Panc1 (cell line): ENCODE measurements at places on chromosomes 11 and 22. TPM values are rescaled to one million over a fixed set of nuclear protein-coding genes. Genes with fewer than 3 reads are reported as not detected.

DNA sequence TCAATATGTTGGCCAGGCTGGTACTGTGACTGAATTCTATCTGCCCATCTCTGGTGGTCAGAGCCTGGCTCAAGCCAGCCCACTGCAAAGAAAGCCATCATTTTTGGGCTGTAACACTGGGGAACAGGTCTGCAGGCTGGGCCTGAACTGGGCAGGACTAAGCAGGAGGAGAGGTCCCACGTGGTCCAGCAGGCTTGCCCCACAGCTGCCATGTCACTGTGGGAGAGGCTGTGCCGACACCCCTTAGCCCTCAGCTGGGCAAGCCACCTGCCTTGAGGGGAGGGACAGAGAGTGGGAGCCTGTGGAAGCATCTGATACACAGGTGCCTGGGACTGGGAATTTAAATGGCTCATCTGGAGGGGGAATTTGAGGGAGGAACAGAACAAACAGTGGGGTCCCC lies 66.7 kb upstream of the CLTCL1 start:
- no peak overlapping the region for H3K4me3 ChIP-seq
- no peaks in the 10 kb centered on the region for H3K27me3 ChIP-seq
- no peak overlapping the region for H3K27ac ChIP-seq
- no peaks in the 10 kb centered on the region; the same call in 1 of the 2 replicates for H3K36me3 ChIP-seq
- H3K4me1 ChIP-seq = no peaks in the 10 kb centered on the region

GRCh38 chr11:17719938-17720795 lies 796 bp downstream of the MYOD1 start:
- no peaks in the 10 kb centered on the region for H3K4me1 ChIP-seq
- no peak overlapping the region for H3K27ac ChIP-seq
- H3K27me3 ChIP-seq = peaks cover 25% of the 10 kb centered on the region
- DNase-seq = no peak

- no peaks in the 10 kb centered on the region for H3K27me3 ChIP-seq
- peak overlapping the region; percentile 71; the same call in 1 of the 2 replicates for H3K27ac ChIP-seq
- H3K4me3 ChIP-seq = no peak overlapping the region
- H3K4me1 ChIP-seq = peaks cover 13% of the 10 kb centered on the region
Observed at GRCh38 chr11:47864901-47865300, 16.8 kb upstream of the NUP160 start.

DNA sequence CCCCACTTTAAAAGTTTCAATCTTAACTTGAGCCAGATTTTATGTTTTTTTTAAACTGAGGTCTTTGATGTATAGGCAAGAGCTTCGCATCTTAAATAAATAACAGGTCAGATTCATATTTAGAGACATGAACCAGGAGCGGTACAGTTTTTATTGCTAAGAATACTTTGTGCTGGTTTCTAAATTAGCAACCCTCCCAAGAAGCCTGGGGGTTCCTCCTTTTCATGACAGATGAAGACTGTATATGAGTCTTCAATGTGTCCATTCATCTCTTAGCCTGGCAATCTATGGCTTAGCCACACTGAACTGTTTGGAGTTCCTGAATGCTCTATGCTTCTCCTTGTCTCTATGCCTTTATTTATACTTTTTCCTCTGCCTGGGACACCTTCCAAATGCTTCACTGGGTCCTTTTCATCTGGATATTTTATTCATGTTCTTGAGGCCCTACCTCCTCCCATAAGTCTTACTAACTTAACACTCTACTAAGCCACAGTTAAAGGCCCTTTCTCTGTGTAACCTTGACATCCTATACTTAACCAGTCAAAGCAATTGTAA lies 338.6 kb downstream of the INSC start:
- H3K27me3 ChIP-seq = no peaks in the 10 kb centered on the region
- no peak for DNase-seq
- H3K4me1 ChIP-seq = no peaks in the 10 kb centered on the region
- no peak overlapping the region for H3K27ac ChIP-seq
- H3K36me3 ChIP-seq = no peaks in the 10 kb centered on the region

DNA sequence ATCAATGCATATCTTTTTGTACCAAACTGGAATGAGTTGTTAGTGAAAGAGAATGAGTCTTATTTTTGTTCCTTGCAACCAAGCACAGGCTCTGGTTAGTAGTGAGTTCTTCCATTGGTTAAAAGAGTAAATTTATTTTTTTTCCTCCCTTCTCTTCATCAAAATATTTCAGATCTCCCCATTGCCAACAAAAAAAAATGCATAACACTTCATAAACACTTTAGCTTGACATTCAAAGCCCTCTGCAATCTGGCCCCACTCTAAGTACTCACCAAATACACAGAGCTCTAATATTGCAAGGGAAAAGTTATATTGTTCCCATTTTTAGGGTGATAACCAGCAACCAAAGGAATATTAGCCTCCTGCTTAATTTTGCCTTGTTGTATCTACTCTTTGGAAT lies 333.0 kb upstream of the LUZP2 start:
- H3K4me3 ChIP-seq = no peak overlapping the region
- H3K27me3 ChIP-seq = no peaks in the 10 kb centered on the region
- DNase-seq = no peak
- H3K4me1 ChIP-seq = no peaks in the 10 kb centered on the region
- no peaks in the 10 kb centered on the region for H3K36me3 ChIP-seq

DNA sequence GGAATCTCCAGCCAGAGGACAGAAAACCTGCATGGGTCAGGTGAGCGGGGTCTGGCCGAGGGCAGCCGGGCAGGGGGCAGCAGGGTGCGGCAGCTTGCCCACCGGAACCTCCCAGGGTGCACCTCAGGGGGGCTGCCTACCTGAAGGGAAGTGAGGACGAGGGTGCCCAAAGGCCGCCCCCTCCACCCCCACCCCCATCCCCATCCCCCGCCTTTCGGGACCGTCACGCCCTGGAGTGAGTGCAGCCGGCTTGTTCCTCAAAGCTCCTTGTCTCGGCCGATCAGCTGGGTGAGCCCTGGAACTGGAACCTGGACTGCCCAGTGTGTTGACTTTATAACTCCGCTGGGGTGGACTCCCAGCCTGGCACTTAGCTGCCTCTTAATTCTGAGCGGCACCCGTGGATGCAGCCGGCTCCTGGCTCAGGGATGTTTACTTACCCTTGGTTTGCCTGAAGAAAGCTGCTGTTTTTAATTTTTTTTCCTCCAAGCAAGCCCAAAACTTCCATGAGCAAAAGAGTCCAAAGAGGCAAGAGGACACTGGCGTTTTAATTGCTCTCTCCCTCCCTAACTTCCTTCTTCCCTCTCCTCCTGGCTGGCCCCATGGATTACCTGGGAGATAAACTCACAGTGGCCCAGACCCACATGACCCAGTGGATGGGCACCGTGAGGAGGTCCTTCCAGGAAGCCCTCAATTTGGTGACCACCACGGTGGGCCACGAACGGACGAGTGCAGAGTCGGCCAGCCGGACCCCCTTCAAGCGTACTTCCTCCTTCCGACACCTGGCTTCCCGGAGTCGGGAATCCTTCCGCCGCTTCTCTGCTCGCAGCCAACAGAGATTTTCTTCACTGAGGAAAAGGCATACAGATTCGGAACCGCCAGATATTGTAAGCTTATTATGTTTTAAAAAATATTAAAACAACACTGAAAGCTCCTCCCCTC lies 87.8 kb upstream of the CRYBB3 start:
- DNase-seq = no peak
- no peaks in the 10 kb centered on the region for H3K36me3 ChIP-seq

GRCh38 chr11:126346586-126346940 lies 8.9 kb upstream of the ST3GAL4 start:
- no peak for DNase-seq
- H3K27me3 ChIP-seq = no peaks in the 10 kb centered on the region
- H3K36me3 ChIP-seq = no peaks in the 10 kb centered on the region
- H3K4me1 ChIP-seq = peaks cover 13% of the 10 kb centered on the region
- no peak overlapping the region for H3K27ac ChIP-seq
- no peak overlapping the region for H3K4me3 ChIP-seq

DNA sequence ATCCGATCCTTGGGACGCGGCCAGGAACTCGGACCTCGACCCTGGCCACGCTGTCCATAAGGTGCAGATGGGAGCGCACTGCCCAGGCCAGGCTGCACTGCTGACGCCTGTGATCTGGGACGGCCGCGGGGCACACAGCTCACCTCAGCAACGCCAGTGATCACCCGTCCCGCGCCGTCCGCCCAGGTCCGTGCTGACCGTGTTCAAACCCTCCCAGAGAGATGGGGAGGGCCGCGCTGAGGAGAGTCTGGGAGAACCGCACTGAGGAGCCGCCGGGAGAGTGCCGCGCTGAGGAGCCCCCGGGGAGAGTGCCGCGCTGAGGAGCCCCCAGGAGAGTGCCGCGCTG lies 636 bp downstream of the KCNQ1OT1 start:
- H3K27me3 ChIP-seq = no peaks in the 10 kb centered on the region
- no peak for DNase-seq
- H3K4me3 ChIP-seq = peak overlapping the region; percentile 62
- peaks cover 10% of the 10 kb centered on the region for H3K4me1 ChIP-seq

- H3K27ac ChIP-seq = no peak overlapping the region
- H3K36me3 ChIP-seq = no peaks in the 10 kb centered on the region
- no peak for DNase-seq
- H3K4me3 ChIP-seq = no peak overlapping the region
Observed at GRCh38 chr11:61034111-61034510, 62.6 kb downstream of the CD6 start.

- no peak for DNase-seq
- no peak overlapping the region for H3K27ac ChIP-seq
- no peaks in the 10 kb centered on the region for H3K4me1 ChIP-seq
- no peak overlapping the region for H3K4me3 ChIP-seq
- peaks cover 3% of the 10 kb centered on the region for H3K36me3 ChIP-seq
Observed at GRCh38 chr11:88179141-88179540, 3.9 kb upstream of the RAB38 start.

XKR3 gene
- not detected for total RNA-seq

OLFML1 gene
- total RNA-seq = not detected

OSBPL5 gene
- 20.2 TPM for total RNA-seq

PGGHG gene
- 115 TPM for total RNA-seq

KRTAP5-8 gene
- total RNA-seq = not detected

PCF11 gene
- total RNA-seq = 56.6 TPM

GSTT2 gene
- total RNA-seq = 0.26 TPM

CRYBB3 gene
- total RNA-seq = 0.67 TPM

OR8G1 gene
- total RNA-seq = not detected
